ENCODE measurements at places on chromosomes 6 and 20.

GRCh38 chr6:105994118-105994590 lies 92.0 kb upstream of the PRDM1 start:
- DNase-seq, result no peak

DNA sequence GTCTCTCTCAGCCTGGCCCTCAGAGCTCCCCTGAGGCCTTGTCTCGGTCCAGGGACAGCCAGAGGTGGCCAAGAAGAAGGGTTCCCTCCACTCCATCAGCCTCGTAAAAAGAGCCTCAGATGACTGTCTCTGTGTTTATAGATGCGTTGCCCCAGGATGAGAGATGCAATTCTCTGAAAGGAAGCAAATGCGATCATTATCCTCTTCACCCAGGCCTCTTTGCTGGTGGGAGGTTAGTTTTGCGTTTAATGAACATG lies 90.4 kb downstream of the YTHDF1 start:
- no peak for DNase-seq

- peak; percentile 37 for DNase-seq
These were observed 87.0 kb upstream of the RNF24 start for GRCh38 chr20:4102381-4102780.

DNA sequence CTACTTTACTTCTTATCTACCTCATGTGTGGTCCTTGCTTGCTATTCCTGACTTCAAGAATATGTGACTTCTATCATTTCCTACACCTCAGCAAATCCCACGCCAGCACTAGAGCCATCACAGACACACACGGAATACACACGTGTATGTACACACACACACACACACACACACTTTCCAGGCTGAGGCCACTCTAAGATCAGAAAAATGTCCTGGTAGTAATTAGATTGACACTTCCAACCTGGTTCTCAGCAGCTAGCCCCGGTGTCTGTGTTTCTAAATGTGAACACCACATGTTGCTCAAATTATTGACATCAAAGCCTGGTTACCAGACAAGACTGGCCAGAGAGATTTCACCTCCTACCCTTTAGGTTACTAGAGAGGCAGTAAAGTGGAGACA lies 54.1 kb upstream of the SASH1 start:
- DNase-seq, result no peak

GRCh38 chr20:60559462-60559861 lies 601.2 kb downstream of the CDH26 start:
- no peak for DNase-seq

GRCh38 chr6:52049252-52050050 lies 38.0 kb downstream of the PKHD1 start:
- DNase-seq, result peak; percentile 57

- peak; percentile 53 for DNase-seq
These were observed 93.8 kb upstream of the LY86 start for GRCh38 chr6:6494677-6495076.

- DNase-seq, result peak; percentile 25
These were observed 5.9 kb upstream of the CDK5RAP1 start for GRCh38 chr20:33407251-33407650.

GRCh38 chr20:51484141-51484815 lies 58.2 kb downstream of the NFATC2 start:
- DNase-seq, result no peak

DNA sequence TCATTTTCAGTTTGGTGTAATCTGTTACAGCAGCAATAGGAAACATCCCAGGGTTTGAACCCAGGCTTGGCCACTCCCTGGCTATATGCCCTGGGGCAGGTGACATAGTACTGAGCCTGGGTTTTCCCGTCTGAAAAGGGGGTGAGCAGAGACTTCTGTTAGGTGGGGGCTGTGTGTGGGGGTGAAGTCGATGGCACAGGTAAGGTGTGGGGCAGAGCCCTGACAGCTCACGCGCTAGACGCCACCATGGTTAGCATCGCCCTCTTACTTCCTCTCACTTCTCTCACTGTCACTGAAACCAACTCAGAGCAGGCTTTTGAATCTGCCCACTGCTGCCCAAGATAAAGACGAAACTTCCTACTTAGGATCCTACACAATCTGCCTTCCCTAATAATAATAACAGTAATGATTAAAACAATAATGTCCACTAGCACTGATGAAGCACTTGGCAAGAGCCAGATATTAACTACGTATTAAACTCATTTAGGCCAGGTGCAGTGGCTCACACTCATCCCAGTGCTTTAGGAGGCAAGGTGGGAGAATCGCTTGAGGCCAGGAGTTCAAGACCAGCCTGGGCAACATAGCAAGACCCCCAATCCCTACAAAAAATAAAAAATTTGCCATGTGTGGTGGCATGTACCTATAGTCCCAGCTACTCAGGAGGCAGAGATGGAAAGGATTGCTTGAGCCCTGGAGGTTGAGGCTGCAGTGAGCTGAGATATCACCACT lies 117.9 kb upstream of the PTPN1 start:
- no peak for DNase-seq

DNA sequence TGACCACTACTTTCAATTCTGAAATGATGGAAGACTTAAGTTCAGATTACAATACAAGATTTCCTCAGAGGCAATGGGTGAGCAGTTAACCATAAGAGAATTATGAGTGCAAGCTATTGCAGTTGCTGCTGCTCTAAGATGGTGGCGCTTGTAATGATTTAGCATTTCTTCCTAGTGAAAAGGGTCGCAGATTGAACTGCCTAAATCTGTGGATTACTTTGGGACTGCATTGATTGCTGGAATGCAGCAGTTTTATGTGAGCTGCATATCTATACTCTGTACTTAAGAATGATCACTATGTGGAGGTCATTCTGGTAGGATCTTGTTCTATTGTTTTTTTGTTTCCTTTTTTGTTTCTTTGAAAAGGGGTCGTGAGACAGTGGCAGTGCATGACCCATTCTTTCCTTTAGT lies 5.3 kb downstream of the SCAF8 start:
- no peak for DNase-seq

DNA sequence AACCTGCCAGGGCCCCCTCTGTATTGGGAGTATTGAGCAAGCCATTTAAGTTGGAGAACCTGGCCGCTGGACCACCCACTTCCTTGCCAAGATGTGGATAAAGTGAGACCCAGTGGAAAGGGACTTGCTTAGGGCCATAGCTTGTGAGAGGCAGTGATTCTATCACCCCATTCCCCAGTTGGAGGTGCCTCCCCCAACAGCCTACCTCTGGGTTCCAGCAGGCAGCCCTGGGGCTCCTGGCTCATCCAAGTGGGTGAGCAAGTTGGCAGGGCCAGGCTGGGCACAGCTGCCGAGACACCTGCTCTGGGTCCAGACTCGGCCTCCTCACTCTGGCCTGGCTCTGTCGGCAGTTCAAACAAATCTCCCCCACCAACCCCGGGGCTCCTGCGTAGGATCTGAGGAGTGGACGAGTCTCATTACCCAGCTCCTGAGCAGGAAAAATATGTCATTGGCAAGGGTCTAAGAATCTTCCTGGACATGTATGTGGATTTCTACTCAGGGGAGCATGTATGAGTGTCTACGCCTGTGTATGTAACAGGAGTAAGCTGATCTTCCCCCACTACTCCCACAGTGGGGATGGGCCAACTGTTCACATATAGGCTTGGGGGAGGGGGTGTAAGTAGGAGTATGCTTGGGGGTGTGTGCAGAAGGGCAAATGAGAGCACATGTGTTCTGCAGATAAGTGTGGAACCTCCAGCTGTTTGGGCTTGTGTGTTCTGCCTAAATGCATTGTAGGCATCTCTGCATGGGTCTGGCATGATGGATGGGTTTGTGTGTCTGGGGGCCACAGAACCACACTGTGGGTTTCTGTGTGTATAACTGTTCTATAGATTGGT lies 1.9 kb downstream of the ID1 start:
- peak; percentile 79 for DNase-seq

GRCh38 chr6:43274916-43275597 lies 23.0 kb upstream of the SLC22A7 start:
- no peak for DNase-seq

GRCh38 chr6:100435299-100435698 lies 29.4 kb downstream of the SIM1 start:
- DNase-seq, result peak; percentile 89

DNA sequence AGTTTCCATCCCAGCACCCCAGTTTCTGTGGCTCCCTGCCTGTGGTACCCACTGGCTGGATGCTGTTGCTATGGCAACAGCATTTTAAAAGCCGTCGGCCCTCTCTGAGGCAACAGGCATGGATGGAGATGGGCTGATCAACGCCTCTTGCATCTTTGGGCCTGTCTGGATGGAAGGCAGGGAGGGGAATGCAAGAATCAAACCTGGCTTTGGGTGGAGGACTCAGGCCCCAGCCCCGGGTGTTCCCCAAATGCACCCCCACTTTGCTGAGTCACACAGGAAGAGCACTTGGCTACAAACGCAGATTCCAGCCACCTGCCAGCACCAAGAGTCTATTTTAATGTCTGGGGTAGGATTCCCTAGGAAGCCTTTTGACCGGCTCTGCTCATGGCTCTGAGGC lies 45.7 kb upstream of the TGM2 start:
- peak; percentile 47 for DNase-seq

DNA sequence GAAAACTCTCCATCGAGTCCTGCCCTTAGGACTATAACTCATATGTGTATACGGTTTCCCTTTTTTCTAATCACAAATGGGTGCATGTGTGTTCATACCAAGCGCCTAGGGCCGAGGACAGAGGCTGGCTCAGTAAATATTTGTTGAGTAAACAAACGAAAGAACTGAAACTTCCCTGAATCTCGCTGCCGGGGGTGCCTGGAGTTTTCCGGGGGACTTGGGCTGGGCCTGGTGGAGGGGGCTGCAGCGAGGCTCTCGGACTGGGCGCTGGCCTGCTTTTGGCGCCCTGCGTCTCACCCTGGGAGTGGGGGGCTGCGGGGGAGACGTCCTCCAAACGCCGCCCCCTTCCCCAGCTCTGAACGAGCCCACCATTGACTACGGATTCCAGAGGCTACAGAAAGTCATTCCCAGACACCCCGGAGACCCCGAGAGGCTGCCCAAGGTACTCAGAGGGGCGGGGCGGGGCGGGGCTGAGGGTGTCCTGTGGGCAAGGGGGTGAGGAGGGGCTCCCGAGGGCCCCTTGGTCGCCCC lies 49.0 kb downstream of the CPXM1 start:
- DNase-seq, result no peak

GRCh38 chr6:151804585-151805285 lies 2.7 kb upstream of the ESR1 start:
- no peak for DNase-seq

DNA sequence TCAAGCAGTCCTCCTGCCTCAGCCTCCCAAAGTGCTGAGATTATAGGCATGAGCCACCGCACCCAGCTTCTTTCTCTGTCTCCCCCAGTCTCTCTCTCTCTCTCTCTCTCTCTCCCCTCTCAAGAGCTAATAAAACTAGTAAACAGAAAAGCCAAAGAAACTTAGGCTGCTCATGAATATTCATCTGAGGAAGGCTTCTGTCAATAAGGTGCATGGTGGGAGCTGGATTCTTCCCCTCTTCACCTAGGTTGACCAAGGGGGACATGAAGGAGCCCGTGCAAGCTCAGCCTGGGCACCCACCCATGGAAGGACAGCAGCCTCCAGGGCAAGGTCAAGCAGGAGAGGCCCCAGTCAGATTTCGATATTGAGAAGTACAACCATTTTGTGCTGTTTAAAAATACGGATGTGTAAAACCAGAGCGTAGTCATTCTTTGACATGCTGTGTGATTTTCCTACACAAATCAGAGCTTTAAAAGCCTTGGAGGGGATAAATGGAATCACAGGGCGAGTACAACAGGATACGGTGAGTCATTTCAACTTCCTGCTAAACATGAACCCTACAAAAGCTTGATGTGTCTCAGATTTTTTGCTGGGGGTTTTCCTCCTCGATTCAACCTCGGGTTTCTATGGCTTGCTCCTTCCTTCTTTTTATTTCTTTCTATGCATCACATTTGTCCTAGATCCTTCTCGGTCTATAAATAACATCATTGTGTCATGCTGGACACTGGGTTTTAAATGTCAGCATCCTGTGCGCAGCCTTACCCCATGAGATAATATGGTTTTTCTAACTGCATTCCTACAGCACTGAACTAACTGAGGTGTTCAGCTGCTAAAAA lies 368.9 kb upstream of the JARID2 start:
- peak; percentile 86 for DNase-seq

GRCh38 chr6:38187325-38187724 lies 367.8 kb downstream of the ZFAND3 start:
- DNase-seq, result no peak

DNA sequence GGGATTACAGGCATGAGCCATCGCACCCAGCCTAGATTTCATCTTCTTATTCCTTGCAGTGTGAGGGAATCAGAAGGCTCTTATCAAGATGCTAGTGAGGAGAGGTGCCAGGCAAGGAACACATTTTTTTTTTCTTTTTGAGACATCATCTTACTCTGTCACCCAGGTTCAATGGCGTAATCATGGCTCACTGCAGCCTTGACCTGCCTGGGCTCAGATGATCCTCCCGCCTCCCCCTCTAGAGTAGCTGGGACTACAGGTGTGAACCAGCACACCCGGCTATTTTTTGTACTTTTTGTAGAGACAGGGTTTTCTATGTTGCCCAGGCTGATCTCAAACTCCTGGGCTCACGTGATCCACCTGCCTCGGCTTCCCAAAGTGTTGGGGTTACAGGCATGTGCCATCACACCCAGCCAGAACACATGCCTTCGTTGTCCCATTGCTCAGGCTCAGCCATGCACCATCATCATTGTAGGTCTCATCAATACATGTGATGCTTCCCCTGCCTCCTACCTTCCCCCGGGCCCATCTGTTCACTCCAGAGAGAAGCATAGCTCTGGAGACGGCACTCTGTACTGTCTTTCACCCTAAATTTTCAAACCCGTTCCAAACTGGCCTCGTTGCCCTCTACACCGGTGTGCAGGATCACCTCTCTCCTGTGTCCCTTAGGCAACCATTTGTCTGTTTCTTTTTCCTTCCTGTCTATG lies 10.1 kb downstream of the FLOT1 start:
- no peak for DNase-seq

DNA sequence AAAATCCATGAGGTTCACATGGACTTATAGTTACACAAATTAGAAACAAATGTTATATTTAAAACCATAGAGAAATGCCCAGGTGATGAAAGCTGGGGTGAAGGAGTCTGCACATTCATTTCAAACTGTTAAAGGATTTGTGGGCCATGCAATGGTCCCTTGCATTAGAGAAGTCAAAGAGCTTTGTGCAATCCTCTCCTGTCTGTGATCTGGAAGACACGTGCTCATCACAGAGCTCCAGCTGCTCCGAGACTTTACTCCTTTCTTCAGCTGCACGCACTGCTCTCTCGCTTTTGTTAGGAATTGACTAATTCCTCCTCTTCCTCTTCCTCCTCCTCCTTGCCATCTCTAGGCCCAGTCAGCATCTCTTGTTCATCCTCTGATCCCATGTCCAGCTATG lies 4.1 kb upstream of the AIF1 start:
- DNase-seq, result no peak

DNA sequence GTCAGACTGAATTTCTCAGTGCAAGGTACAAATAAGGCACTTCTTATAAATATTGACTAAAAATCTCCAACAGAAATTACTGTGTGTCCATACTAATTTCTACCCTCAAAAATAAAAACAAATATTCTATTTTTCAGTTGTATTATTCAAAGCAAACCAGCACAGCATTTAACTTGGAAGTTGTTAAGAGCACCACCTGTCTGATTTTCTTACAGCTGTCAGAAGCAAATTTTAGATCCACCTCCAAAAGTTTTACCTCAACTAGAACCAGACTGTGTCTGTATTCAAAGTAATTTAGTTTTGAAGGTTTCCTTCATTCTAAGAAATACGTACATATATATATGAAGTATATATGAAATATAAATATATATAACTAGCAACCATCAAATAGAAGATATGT lies 1.2 kb downstream of the TRDN start:
- DNase-seq, result no peak

- no peak for DNase-seq
These were observed 64.8 kb downstream of the SLC22A3 start for GRCh38 chr6:160412993-160413392.
